ENCODE measurements at places on chromosomes 6 and 20. TPM values are rescaled to one million over a fixed set of nuclear protein-coding genes. Genes with fewer than 3 reads are reported as not detected.
A peak's percentile ranks its signal among the peaks of the same experiment; 100 is the strongest.

Gene ABCC10
- total RNA-seq: 43.6 TPM

Gene CHRNA4
- total RNA-seq: not detected

Gene SAPCD1
- 16.7 TPM for total RNA-seq

Gene TBC1D7
- 28.2 TPM for total RNA-seq

Gene NANP
- 9.8 TPM for total RNA-seq

Gene IMPG1
- total RNA-seq: not detected

DNA sequence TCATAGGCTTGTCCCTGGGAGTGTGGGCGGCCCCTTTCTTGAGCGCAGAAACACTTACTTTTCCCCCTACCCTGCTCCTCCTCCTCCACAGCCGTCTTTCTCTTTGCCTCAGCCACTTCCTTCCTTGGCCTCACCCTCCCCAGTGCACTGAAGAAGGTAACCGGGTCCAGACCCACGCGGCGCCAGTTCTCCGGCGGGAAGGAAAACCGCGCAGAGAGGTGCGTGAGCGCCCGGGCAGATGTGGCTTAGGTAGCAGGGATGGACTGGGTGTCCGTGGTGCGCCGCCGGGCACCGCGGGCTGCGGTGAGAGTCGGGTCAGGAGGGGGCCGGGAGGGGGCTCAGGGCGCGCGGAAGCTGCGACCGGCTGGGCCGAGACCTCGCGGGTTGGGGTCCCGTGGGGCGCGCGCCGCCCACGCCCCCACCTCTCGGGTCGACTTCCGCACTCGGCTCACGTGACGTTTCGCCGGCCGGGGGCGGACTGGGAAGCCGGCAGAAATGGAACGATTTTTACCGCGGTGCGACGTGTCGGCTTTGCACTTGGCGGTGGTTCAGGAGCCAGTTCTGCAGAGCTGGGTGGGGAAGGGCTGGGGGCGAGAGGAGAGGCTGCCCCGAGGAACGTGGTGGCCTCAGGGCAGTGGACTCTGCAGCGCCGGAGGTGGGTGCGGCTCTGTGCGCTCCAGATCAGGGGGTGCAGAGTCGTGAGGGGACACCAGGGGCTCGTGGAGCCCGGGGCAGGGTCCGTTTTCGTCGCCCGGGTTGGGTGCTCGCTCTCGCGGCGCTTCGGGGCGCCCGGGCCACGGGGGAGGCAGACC lies at the start of gene ABRACL:
Gene ABRACL (plus strand): TSS at position 88 of the 812 bp plus-strand sequence. CDS start 5,416 bp downstream, outside the sequence.
- peaks cover 29% of the 10 kb centered on the region for H3K4me1 ChIP-seq
- peaks cover 10% of the 10 kb centered on the region for H3K36me3 ChIP-seq
- DNase-seq: peak; percentile 73
- H3K27me3 ChIP-seq: no peaks in the 10 kb centered on the region
- peak within 1 kb of the TSS; percentile 93 for H3K4me3 ChIP-seq

GRCh38 chr6:52666071-52666470 lies 4.8 kb upstream of the TMEM14A start:
- no peak for DNase-seq
- H3K4me1 ChIP-seq: peaks cover 16% of the 10 kb centered on the region
- no peak overlapping the region for H3K27ac ChIP-seq
- no peaks in the 10 kb centered on the region for H3K27me3 ChIP-seq
- peaks cover 3% of the 10 kb centered on the region for H3K36me3 ChIP-seq

DNA sequence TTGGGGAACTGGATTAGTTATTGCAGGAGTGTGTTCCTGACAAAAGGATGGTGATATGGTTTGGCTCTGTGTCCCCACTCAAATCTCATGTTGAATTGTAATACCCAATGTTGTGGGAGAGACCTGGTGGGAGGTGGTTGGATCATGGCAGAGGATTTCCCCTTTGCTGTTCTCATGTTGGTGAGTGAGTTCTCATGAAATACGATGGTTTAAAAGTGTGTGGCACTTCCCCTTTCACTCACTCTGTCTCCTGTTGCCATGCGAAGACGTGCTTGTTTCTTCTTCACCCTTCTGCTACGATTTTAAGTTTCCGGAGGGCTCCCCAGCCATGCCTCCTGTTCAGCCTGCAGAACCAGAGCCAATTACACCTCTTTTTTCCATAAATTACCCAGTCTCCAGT lies 16.2 kb upstream of the TREM1 start:
- DNase-seq: no peak
- peaks cover 7% of the 10 kb centered on the region for H3K36me3 ChIP-seq
- no peak overlapping the region for H3K27ac ChIP-seq
- H3K4me1 ChIP-seq: peaks cover 44% of the 10 kb centered on the region

DNA sequence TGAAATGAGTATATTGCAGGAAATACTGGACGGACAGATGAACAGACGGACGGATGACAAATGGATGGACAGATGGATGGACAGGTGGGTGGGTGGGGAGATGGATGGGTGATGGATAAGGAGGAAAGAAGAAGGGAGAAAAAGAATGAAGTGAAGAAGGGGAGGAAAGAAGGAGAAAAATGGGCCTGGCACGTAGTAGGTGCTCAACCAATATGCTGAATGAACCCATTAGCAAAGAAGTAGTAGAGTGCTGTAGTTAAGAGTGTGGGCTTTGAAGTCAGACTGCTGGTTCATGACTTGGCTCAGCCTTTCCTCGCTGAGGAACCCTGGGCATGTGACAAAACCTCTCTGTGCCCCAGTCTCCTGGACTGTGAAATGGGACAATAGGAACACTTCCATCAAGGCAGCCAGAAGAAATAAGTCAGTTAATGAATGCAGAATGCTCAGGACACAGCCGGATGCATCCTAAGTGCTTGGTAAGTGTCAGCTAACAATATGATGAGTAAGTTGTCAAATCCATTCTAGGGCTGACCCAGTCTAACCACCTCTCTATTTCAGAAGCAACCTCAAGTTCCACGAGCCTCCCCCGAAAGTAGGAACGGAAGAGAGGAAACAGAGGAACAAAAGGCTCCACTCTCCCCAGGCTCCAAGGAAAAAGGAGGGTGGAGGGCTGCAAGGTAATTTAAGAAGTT lies 37.9 kb downstream of the PREX1 start:
- H3K27ac ChIP-seq: no peak overlapping the region
- H3K36me3 ChIP-seq: peaks cover 27% of the 10 kb centered on the region
- DNase-seq: no peak
- H3K27me3 ChIP-seq: no peaks in the 10 kb centered on the region
- H3K4me3 ChIP-seq: peak overlapping the region; percentile 11
- peaks cover 61% of the 10 kb centered on the region for H3K4me1 ChIP-seq

DNA sequence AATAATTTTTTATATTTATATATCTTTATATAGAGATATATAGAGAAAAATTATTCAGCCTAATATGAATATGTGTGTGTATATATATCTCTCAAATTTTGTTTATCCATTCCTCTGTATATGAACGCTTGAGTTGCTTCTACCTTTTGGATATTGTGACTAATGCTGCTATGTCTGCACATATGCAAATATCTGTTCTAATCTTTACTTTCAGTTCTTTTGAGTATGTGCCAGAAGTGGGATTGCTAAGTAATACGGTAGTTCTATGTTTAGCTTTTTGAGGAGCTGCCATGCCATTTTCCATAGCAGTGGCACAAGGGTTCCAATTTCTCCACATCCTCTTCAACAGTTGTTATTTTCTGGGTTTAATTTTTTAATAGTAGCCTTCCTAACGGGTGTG lies 72.8 kb upstream of the CEP85L start:
- H3K27ac ChIP-seq: peak overlapping the region; percentile 40
- no peak for DNase-seq

DNA sequence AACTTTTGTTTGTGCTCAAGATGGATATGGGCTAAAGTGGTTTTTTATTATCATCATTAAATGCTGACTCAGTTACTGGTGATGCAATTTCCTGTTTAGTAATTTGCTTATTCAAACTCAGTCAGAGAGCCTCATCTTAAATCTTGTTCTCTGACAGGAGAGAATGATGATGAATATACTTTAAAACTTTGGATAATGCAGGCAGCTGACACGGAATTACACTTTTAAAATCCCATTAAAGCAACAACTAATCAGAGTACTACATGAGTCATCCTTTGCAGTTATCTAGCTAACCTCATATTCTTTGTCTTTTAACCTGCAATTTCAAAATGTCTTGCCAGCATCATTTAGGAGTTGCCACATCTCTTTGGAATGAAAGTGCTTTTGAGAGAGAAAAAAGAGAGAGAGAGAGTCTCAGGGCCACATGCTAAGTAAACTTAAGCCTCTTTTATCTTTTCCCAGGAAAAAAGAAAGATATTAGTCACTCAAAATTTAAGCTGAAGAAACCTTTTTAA lies 9.2 kb upstream of the C6orf141 start:
- no peaks in the 10 kb centered on the region for H3K4me1 ChIP-seq
- H3K27me3 ChIP-seq: peaks cover 7% of the 10 kb centered on the region
- H3K36me3 ChIP-seq: no peaks in the 10 kb centered on the region
- no peak overlapping the region for H3K27ac ChIP-seq
- DNase-seq: no peak

DNA sequence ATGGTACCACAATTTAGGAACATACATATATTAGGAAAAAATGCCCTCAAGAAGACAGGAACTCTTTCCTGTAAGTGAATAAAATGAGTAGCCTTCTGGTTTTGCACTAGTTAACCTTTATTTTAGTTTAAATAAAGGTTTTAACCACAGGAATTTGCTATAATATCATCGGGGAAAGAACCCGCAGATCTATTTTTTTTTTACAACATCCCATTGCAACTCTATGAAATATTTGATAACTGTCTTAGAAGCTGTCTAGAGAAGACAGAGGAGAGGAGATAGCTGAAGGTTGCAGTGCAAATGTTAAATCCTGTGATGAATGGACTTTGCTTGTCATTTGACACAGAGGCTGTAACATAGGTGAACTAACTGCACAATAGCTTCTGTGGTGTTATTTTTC lies 69.5 kb downstream of the TINAG start:
- DNase-seq: no peak
- no peak overlapping the region for H3K4me3 ChIP-seq
- no peak overlapping the region for H3K27ac ChIP-seq

- H3K27me3 ChIP-seq: no peaks in the 10 kb centered on the region
- no peaks in the 10 kb centered on the region for H3K4me1 ChIP-seq
- no peak overlapping the region for H3K4me3 ChIP-seq
These were observed 382.7 kb downstream of the C6orf118 start for GRCh38 chr6:164926686-164927085.

- H3K4me1 ChIP-seq: no peaks in the 10 kb centered on the region
- no peak overlapping the region for H3K27ac ChIP-seq
- no peaks in the 10 kb centered on the region for H3K27me3 ChIP-seq
- no peaks in the 10 kb centered on the region for H3K36me3 ChIP-seq
- H3K4me3 ChIP-seq: no peak overlapping the region
- DNase-seq: no peak
These were observed 82.0 kb downstream of the SMPDL3A start for GRCh38 chr6:122871079-122871478.

GRCh38 chr6:168039849-168040248 lies 39.2 kb downstream of the FRMD1 start:
- no peak overlapping the region for H3K27ac ChIP-seq
- no peak for DNase-seq
- no peaks in the 10 kb centered on the region for H3K36me3 ChIP-seq
- peaks cover 12% of the 10 kb centered on the region for H3K4me1 ChIP-seq
- H3K27me3 ChIP-seq: no peaks in the 10 kb centered on the region

- H3K4me1 ChIP-seq: peaks cover 6% of the 10 kb centered on the region
- H3K4me3 ChIP-seq: no peak overlapping the region
- no peak overlapping the region for H3K27ac ChIP-seq
- H3K36me3 ChIP-seq: peaks cover 1% of the 10 kb centered on the region
- peaks cover 44% of the 10 kb centered on the region for H3K27me3 ChIP-seq
- DNase-seq: no peak
These were observed 2.5 kb upstream of the SRSF12 start for GRCh38 chr6:89120371-89120770.

DNA sequence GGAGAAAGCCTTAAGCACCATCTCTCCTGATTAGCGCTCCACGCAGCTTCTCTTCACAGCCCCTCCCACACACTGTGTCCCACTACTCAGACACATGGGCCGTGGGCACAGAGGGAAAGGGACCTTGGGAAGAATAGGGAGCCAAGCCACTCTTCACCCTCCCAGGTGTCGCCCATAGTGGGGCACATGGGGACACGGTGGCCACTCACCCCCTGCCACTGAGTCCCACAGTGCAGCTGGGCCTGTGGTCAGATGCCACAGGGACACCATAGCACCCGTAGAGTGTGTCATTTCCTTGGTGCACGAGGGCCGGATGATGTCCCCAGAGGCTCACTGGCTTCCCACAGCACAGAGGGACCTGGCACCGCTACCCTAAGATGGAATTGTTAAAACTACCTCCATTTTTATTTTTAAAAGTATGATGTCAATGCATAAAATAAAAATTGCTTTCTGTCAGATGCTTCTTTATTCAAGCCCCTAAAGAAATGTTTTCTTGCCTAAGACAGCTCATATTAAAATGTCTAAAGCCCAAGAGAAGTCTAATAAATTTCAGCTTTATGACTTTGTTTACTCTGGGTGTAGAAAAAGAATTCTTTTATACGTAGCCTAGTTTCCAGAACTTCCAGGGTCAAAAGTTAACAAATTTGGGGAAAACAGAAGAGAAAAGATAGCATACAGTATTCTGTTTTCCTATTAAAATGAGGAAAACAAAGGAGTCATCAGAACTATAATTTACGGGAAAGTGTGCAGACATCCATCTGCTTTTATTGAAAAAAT lies 191.0 kb upstream of the SNX9 start:
- H3K36me3 ChIP-seq: no peaks in the 10 kb centered on the region
- no peak for DNase-seq
- peaks cover 6% of the 10 kb centered on the region for H3K4me1 ChIP-seq
- H3K4me3 ChIP-seq: no peak overlapping the region

DNA sequence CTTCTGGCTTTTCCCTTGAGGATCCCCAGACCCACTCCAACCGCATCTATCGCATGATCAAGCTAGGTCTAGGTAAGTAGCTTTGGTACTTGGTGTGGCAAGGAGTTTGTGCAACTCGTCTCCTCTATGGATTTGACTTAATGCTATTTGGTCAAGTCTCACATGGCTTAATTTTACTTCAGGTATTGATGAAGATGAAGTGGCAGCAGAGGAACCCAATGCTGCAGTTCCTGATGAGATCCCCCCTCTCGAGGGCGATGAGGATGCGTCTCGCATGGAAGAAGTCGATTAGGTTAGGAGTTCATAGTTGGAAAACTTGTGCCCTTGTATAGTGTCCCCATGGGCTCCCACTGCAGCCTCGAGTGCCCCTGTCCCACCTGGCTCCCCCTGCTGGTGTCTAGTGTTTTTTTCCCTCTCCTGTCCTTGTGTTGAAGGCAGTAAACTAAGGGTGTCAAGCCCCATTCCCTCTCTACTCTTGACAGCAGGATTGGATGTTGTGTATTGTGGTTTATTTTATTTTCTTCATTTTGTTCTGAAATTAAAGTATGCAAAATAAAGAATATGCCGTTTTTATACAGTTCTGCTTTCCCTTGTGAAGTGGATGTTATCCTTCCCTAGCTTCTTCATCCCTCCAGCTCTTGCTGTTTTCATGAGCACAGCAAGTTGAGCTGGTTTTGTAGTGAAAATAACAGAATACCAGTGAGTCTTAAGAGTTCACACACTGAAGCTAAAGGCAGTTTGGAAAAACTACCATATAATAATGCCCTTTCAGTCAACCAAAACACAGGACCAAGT lies 3.8 kb downstream of the SLC35B2 start:
- H3K4me1 ChIP-seq: peaks cover 87% of the 10 kb centered on the region
- peaks cover 78% of the 10 kb centered on the region for H3K36me3 ChIP-seq
- no peak for DNase-seq
- H3K4me3 ChIP-seq: peak overlapping the region; percentile 10

GRCh38 chr6:18506382-18507017 lies 119.3 kb downstream of the RNF144B start:
- no peak overlapping the region for H3K27ac ChIP-seq
- H3K4me1 ChIP-seq: no peaks in the 10 kb centered on the region
- H3K36me3 ChIP-seq: no peaks in the 10 kb centered on the region
- DNase-seq: no peak
- H3K27me3 ChIP-seq: peaks cover 4% of the 10 kb centered on the region
